Astrocyte of the spinal cord (primary cell): ENCODE measurements at places on chromosomes 1 and 21.

GRCh38 chr1:155184835-155185782 is 11.5 kb downstream of the TRIM46 start:
- no peak for DNase-seq

DNA sequence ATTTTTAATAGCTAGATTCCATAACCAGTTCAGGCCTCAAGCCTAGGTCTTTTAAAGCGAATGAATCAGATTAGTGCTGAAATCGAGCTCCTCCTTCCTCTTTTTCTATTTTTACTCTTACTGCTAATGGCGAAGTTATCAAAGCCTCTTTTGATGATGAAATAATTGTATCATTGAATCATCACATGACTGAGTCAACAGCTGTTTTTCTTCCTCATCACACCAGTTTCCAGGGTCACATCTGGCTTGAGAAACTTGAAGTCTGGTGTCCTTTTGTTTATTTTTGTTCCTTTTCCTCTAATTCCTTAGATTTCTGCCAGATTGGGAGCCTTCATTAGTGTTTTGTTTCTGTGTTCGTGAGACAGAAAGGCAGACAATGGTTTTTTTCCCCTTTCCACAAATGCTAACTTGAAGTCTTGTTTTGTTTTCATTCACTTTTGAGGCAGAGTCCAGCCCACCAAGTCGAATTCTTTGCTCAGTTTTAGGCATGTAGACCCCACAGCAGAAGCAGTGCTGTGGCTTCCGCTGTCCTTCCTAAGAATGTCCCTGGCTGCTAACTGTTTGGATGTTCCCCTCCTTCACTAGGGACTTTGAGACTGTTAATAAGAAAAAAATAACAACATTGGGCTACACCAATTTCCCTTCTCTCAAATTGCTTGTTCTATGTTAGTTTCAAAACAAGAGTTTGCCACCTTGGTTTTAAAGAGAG is 51.9 kb upstream of the FMOD start:
- peak; percentile 71 for DNase-seq

- peak; percentile 47 for DNase-seq
Measured at GRCh38 chr1:86067626-86068025, 88.9 kb downstream of the COL24A1 start.

DNA sequence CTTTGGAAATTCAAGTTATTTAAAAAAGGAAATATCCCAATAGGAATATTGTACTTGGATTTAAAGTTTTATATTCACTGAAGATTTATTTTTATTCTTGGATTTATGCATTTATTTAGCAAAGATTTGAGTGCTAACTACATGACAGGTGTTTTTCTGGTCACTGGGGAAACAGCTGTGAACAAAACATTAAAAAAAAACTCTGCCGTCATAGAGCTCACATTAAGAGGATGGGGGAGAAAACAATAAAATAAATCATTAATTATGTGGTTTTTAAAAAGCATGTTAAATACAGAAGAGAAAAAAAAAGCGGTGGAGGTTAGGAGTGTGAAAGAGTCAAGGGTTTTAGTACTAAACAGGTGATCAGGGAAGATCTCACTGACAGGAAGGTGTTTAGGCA is 149.9 kb downstream of the GALNT2 start:
- DNase-seq, result no peak

- DNase-seq, result no peak
Measured at GRCh38 chr1:8754993-8755392, 62.4 kb downstream of the RERE start.

GRCh38 chr21:45611296-45611695 is 32.2 kb upstream of the PCBP3 start:
- DNase-seq, result no peak

- DNase-seq, result peak; percentile 79
Measured at GRCh38 chr1:76330991-76331603, 256.6 kb downstream of the ST6GALNAC3 start.

DNA sequence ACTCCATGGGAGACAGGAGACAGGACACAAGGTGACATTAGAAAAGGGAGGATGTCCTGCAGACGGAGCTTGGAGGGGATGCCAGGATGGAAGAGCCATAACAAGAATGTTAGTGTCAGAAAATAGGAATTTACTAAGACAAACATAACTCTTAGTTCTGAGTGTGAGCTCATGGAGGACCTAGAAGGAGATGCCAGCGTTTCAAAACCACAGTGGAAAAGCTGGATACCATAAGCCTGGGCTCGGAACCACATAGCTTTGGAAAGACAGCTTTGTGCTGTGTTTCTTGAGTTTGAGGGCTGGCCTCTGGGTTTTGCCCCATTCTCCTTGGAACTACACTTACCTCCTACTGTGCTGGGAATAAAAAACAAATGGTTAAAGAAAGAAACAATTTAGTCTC is 128.4 kb downstream of the S1PR1 start:
- DNase-seq, result peak; percentile 55
